ENCODE measurements at places on chromosomes 4 and X.
A peak's percentile ranks its signal among the peaks of the same experiment; 100 is the strongest.

DNA sequence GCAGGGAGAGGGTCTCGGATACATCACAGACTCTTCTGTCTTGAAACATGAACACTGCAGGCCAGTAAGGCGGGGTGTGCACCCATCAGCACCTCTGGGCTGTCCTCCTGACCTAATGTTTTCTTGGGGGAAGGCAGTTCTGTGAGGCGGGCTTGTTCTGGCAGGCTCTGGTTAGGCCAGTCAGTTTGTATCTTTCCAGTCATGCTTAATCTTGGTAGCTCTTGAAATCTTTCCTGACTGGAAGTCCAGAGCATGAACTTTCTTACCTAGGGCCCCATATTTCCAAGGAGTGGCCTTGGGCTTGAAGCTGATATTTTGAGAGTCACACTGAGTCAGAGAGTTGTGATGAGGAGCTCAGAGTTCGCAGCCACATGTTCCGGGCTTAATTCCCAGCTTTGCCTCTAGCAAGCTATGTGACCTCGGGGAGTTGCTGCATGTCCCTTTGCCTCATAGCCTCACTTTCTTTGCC is 54.2 kb upstream of the RASSF6 start:
- no peak for DNase-seq

DNA sequence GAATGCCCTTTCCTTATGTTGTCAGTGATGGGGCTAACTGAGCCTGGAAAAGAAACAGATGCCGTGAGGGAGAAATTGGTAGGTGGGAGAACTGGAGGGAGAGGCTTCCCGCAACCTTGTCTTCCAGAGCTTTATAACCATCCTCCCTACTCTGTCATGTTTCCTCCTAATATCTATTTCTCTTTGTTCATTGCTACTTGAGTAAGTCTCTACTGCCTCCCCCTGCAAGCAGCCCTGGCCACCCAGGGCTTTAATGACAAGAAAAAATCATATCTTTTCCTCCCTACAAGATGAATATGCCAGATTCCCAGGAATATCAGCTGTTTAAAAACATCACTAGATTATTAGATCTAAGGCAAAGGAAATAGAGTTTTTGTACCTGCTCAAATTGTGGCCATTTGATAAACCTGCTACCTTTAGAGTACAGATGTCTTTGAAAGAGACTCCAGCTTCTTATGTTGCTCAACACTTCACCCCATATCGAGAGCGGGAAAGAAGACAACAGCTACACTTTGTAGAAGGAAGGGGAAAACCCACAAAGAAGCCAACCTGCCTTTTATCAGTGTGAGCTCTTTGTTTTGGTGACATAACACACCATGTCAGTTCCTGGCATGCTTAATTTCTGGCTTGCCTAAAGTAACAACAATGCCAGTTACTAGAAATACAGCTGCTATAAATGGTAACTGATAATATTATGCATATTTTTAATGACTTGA is 186.6 kb upstream of the LEF1 start:
- no peak for DNase-seq

DNA sequence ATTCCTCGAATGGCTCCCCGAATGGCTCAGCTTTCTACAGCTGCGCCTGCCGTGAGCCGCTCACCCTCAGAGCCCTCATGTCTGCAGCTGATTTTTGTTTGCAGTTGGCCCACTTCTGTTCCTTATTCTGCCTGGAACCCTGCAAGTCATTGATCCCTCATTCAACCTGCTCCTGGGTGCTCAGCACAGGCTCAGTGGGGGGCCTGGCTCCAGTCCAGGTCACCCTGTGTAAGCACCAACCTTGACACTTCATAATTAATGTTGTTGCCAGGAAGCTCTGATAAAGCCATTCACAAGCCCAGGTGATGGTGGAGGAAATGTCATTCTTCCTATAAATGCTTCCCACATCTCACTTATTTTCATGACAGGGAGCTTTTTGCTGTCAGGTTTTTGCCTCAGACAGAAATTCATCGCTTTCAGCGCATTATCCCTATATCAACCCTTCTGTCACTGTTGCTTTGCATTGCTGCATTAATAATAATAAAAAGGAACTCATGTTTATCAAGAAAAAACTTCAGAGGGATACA is 85.7 kb downstream of the F11 start:
- no peak for DNase-seq

DNA sequence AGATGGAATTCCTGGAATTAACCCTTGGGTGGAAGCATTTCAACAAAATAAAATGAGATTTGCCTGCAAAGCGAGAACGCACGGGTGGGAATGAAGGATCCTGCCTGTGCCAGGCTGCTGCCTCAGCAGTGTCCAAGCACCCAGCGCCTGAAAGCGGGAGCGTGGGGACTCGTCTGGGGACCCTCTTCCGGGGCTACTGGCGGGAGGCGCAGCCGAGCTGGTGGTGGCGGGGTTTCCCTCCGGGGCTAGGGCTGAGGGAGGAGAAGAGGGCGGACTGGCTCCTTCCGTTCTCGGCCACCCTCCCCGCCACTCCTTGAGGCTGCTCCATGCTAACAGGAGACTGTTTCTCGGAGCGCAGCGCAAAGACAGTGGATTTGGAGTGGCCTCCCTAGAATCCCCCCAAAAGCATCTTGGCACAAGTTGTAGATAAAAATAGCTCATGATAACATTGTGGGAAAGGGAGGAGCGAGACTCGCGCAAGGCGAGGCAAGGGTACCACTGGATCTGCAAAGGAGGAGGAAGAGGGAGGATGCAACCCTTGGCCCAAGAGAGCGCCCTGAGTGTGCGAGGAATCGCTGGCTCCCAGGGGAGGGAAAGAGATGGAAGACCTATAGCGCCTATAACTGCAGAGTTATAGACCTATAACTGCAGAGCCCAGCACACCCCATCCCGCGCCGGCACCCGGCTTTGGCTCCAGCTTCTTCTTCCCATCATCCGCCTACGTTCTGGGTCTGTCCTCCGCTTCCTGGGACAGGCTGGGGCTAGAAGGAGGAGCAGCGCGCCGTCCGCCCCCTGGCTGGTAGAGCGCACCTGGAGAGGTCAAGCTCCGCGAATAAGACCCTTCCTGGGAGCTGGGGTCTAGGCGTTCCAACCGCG is 1.3 kb downstream of the HS3ST1 start:
- no peak for DNase-seq

- DNase-seq, result peak; percentile 78
Observed at GRCh38 chrX:154443992-154444754, at the start of gene FAM50A. FAM50A (plus strand) TSS chrX:154444141; CDS start chrX:154444236, 95 bp downstream.
